ENCODE measurements at places on chromosomes 13 and 19.

DNA sequence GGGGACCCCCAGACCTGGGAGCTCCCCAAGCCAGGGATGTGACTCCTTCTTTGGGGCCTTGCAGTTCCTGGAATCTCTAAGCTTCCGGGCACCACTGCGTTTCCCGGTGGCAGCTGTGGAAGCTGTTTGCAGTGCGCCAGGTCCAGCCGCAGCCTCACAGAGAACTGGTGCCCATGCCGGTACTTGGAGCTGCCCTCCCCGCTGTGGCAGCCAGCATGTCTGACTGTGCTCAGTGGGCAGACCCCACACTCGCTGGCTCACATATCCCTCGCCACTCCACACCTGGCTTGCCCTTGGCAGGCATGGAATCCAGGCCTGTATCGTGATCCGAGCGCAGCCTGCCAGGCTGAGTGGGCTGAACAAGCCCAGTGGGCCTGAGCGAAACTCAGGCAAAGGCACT, 753.2 kb upstream of the PCDH20 start:
- no peak for DNase-seq

GRCh38 chr13:27079421-27079958, 92.1 kb downstream of the USP12 start:
- no peak for DNase-seq

- DNase-seq = no peak
These were observed 14.0 kb downstream of the PDX1 start for GRCh38 chr13:27933580-27934328.

GRCh38 chr19:50427997-50428425, 4.7 kb upstream of the MYBPC2 start:
- DNase-seq = no peak

- no peak for DNase-seq
These were observed 25.9 kb downstream of the UBA2 start for GRCh38 chr19:34454091-34454490.

- DNase-seq = no peak
These were observed 401.3 kb downstream of the PCDH17 start for GRCh38 chr13:58032676-58033460.

- DNase-seq = no peak
These were observed 244.5 kb downstream of the EFNB2 start for GRCh38 chr13:106291006-106291405.

DNA sequence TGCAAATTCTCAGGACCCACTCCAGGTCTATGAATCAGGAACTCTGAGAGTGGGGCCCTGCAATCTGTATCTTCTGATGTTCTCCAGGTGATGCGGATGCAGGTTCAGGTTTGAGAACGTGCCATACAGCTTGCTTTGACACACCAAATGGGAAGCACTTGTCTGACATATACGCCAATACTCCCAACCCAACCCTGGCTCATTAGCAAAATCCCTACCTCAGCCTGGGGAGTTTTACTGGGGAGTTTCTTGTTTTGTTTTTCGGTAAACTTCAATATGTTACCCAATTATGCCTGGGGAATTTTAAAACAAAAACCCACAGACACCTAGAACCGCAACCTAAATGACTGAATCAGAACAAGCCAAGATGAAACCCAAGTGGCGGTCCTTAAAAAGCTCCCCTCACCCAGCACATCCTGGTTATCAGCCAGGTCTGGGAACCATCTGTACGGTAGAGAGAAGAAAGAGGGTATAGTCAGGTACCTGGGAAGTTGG, 41.2 kb downstream of the ABCC4 start:
- no peak for DNase-seq

GRCh38 chr19:50897191-50897607, 14.0 kb downstream of the KLK4 start:
- DNase-seq = no peak

GRCh38 chr13:113548778-113549621, 35.6 kb upstream of the TFDP1 start:
- no peak for DNase-seq

- no peak for DNase-seq
These were observed 33.9 kb upstream of the CSNK1A1L start for GRCh38 chr13:37139356-37139755.

DNA sequence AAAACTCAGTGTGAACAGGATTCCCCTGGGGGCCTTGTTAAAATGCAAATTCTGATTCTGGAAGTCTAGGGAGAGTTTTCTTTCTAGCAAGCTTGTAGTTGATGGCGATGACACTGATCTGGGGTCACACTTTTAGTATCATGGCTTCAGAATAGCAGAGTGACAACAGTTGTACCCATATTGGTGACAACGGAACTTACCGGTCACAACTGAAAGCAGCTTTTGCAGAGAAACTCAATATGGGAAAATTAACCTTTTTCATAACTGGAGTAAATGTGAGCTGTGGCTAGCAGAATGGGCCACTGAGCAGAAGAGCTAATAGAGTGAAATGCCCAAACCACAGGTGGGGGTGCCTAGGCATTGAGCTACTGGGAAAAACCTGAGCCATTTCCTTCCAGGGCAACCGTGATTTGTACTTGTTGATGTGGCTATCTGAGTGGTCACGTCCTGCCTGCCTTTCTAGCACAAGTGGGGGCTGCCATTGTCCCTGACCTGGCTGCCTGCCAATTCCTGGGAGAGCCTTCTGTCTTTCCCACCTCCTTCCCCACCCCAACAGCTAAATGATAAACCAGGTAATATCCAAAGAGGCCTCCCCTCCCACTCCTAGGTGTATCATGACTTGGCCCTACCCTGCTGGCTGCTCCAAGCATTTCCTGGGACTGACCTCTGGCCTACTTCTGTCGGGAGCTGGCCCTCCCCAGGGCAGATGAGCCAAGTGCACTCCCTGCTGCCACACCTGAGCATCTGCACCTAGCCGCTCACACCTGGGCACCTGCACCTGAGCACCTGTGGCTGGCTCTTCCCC, 1.7 kb upstream of the SLC10A2 start:
- no peak for DNase-seq

- no peak for DNase-seq
These were observed 11.1 kb upstream of the RAB3A start for GRCh38 chr19:18214779-18215433.

- no peak for DNase-seq
These were observed 553.9 kb upstream of the ARGLU1 start for GRCh38 chr13:107121793-107122192.

DNA sequence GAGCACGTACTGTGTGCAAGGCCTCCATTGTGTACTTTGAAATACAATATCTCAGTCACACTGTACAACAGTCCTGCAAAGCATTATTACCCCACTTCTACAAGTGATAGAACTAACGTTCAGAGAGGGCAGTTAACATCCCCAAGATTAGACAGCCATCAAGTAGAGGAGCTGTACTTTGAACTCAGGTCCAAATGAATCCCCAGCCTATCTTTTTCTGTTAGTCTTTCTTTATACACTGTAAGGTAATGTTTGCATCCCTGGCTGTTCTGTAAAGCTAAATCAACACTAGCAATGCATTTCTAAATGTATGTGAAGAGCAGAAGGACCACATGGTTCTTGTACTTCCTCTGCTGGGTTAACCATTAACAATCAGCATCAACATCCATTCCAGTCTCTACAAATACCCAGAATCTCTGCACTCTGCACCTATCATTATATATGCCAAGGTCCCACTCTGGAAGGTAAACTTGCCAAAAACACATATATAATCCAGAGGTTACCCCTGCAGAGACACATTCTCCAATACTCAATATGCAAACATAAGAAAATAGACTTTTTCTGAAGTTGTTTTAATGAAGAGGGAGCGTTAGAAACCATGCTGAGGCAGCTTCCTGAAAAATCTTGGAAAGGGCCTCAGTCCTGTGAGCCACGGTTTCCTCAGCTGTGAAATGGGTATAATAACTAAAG, 182.3 kb downstream of the MZT1 start:
- DNase-seq = no peak

- DNase-seq = no peak
These were observed 2.2 kb upstream of the COLGALT1 start for GRCh38 chr19:17553256-17553655.

DNA sequence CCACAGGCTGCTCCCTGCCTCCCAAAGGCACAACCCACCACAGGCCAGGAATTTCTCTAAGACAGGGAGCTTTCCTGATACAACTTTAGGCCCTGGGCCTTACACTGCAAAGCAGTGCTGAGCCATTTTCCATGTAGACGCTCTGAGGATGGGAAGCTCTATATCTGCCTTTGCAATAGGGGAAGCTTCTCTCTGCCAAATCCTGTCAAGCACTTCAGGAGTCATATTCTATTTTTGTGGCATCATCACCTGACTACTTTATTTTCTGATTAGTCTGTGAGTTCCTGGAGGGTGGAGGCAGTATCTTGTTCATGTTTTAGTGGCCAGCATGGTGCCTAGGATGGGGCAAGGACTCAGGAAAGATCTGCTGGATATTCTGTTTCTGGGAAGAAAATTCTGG, 382.0 kb downstream of the ZNF536 start:
- no peak for DNase-seq

DNA sequence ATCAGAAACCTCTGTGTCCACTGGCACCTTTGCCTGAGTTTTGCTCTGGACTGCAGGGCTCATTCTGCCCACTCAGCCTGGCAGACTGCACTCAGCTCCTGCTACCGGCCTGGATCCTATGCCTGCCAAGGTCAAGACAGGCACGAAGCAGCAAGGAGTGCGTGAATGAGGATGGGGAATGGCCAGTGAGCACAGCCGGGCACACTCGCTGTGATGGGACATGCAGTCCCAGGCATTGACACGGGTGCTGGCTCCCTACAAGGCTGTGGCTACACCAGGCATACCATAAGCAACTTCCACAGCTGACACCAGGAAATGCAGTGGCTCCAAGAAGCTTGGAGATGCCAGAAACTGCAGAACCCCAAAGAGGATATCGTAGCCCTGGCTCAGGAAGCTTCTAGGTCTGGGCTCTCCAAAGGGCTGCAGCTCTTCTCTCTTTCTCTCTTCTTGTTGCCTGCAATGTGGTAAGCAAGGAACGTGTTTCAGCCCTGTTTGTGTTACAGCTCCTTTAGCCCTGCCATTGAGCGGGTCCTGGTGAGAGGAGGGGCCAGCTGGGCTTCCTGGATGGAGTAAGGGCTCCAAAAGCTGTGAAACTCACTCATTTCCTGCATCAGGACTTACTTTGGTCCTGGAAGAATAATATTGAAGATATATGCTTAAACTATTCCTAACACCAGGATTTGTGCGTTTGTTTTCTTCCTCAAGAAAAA, 832.6 kb upstream of the SLITRK5 start:
- no peak for DNase-seq

- no peak for DNase-seq
These were observed 6.2 kb downstream of the SETDB2 start for GRCh38 chr13:49450105-49450819.

DNA sequence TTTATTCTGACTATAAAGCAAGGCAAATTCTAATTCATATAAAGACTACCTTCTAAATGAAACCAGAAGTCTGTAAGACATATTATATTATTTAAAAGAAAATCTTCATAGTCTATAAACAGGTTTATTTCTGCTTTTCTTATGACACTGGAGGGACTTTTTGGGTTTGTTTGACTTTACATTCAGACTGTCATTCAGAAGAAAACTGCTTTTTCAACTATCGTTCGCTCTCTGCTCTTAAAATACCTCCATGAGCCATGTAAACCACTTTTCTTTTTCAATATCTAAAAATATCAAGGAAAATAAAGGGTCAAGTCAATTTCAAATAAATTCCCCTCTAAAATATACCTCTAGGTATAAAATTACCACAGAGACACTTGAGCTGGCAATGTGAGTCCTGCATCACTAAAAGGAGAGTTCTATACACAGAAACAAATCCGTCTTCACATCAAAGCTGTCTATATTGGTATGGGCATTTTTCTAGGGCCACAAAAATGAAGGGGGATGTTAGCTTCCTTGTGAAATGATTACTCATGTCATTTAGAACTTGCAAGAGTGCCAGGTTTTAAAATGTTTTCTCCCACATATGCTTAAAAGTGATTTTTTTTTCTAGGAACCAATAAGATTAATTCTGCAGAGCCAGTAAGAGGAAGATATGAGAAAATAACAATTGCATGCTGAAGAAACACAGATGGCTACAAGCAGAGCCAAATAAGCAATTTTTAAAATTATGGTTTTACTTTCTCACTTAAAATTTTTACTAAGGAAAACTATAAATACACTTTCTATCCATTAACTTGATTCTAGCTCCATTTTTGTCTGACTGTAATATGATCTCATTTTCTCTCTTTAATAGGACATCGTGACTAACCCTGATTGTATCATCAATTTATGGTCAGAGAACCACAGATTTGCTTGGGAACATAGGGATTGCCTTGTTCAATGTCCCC, 181.8 kb downstream of the TBC1D4 start:
- no peak for DNase-seq

- no peak for DNase-seq
These were observed 130.6 kb downstream of the COG6 start for GRCh38 chr13:39786091-39786490.

DNA sequence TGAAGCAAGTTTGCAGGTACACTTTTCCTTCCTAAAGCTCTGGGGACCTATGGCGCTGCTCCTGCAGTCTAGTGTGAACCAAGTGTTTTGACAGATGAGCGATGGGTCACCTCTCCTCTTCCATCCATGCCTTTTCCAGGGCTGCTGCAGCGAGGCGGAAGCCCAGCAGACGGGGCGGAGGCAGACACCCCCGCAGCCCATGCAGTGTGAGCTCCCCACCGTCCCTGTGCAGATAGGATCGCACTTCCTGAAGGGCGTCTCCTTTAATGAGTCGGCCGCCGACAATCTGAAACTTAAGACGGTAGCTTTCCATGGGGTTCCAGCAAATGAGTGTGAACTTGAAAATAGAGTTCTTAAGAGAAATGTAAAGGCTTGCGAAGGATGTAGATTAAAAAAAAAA, 37.1 kb upstream of the GPI start:
- no peak for DNase-seq

DNA sequence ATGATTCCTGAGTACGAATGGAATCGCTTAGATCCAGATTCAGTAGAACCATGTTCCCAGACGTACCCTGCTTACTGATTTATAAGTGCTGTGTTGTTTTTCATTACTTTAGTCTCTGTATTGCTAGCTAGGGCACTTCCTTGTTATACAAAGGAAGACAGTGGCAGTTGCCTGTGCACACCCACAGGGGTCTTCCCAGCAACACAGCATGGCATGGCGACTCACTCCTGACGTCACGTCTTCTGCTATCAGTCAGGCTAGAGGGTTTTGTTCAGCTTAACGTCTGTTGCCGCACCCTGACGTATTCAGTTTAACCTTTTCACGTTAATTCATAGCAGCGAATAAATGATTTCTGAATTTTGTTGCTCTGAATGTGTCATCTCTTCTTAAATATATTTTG, 295.1 kb downstream of the MYO16 start:
- DNase-seq = no peak

Data from cortex of kidney (tissue), 1 donor.